ENCODE measurements at places on chromosomes 1 and 21.

DNA sequence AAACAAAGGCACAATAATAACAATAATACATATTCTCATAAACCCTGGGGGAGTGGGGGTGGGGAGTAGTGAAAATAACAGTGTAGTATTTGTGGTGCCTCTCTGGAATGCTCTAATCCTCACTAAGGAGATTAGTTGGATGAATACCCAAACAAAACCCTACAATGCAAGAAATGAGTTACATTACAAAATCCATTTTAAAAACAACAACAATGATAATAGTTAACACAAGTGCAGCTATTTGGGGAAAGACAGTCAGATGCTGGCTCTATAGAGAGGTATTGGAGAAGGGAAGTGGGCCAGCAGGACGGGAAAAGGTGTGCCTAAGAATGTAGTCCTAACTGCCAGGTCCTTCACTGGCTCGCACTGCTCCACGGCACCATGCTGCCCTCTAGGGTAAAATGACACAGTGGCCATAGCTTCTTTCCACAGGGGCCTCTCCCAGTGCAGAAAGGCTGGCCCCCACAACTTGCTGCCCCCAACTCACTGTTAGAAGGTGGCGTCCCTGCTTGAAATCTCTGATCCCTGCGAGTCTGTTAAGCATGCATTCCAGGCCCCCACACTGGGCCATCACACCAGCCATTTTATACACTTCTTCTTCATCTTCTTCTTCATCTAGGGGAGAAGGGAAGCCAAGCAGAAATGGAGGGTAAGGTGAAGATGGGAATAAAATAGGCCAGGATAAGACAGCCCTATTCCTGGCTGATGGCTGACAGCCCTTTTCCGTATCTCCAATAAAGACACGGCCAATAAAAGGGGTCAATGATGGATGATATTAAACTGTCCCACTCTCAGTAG lies 113.8 kb downstream of the UBR4 start:
- peak; percentile 61 for DNase-seq

DNA sequence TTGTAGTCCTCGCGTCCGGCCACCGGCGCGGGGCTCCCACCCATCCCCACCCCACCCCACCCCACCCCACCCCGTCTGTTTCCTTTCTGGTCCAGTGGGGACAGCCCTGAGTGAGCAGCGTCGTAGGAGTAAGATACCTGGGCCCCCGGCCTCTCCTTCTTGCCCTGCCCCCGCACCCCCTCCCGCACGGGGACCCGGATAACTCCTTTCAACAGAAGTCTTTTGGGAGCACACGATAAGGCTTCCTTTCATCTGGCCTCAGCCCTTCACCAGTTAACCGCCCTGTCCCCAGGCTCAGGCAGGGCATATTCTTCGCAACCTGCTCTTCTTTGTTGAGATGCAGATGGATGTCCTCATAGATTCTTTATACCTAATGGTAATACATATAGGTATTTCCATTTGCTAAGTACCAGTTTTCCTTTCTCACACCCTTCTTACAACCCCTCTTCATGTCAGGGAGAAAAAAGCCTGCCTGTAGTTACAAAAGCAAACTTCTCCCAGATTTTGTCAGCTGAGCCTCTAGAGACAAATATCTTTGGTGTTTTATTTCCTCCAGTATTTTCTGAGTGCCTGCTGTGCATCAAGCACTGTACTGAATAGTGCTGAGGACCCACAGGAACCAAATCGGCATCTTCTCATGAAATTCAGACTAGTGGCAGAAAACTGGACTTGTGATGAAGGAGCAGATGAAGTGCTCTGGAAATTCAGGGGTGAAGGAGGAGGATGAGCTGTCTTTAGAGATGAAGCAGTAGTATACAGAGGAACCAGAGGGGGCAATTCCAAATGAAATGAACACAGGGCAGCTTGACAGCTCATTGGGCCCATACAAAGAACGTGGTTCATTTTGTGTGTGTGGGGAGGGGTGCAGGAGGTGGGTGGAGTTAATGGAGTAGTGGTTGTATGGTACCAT lies 33.6 kb downstream of the SLC2A1 start:
- DNase-seq: peak; percentile 73

DNA sequence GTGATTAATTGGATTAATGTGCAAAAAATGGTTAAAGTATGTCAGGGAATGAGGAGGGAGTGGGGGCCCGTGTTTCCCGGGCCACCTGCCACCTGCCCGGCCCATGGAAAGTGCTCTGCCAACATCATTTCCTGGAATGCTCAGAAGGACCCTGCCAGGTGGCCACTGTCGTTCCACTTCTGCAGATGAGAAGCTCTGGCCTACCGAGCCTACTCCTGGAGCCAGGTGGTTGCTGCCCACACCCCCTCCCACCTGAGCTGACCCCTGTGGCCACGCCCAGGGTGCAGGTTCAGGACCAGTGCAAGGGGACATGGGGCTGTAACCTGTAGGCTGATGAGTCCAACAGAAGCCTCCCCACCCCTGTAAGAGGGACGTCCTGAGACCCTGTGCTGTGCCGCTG lies 99.7 kb downstream of the PRDM16 start:
- DNase-seq: no peak

- no peak for DNase-seq
Observed at GRCh38 chr1:68142036-68142435, 90.3 kb downstream of the WLS start.

- no peak for DNase-seq
Observed at GRCh38 chr1:101259744-101260148, 22.9 kb downstream of the S1PR1 start.

DNA sequence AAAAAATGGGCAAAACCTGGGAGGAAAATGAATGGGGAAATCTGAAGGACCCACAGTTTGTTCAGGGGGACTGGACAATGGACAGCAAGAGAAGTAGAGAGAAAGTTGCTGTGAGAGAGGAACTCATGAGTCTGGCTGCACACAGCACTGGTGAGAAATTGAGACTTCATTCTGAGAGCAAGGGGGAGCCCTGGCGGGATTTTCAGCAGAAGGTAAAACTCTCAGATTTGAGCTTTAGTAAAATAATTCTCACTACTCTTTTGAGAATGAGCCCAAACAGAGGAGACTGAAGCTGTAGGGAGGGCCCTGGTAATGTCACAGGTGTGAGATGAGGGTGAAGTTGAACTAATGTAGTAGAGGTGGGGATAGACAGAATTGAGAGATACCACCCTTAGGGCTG lies 438.6 kb downstream of the OMA1 start:
- no peak for DNase-seq

DNA sequence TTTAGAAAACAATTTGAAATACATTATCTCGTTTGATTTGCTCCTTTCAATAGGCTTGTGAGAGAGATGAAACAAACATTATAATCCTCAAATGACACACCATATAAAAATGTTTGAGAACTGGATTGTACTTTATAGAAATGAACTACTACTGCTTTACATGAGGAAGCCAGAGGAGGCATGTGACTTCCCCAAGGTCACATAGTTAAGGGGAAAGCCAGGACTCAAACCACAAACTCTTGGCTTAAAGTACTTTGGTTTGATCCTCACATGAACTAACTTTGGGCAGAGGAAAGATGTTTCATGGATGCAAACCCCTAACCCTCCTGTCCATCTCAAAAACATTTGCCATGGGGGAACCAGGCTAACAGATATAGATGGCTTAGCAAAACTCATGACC lies 4.7 kb downstream of the ARHGEF11 start:
- no peak for DNase-seq

GRCh38 chr1:14137411-14138134 lies 437.6 kb downstream of the PRDM2 start:
- DNase-seq: no peak

GRCh38 chr1:96843601-96844000 lies 122.0 kb downstream of the PTBP2 start:
- no peak for DNase-seq

DNA sequence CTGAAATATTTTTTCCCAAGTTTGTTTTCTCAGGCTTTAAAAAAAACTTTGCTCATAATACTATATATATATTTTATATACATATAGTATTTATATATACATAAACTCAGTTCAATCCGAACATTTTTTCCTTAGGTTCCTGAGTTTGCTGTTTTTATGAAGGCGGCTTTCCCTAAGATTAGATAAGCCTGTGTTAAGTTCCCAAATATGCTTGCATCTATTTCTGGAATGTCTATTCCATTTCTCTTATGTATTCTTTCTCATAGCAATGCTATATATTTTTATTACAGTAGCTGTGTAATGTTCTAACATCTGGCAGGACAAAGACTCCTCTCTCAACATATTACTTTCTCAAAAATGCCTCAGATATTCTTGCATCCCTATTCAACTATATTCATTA lies 45.9 kb downstream of the ADSS2 start:
- DNase-seq: no peak

DNA sequence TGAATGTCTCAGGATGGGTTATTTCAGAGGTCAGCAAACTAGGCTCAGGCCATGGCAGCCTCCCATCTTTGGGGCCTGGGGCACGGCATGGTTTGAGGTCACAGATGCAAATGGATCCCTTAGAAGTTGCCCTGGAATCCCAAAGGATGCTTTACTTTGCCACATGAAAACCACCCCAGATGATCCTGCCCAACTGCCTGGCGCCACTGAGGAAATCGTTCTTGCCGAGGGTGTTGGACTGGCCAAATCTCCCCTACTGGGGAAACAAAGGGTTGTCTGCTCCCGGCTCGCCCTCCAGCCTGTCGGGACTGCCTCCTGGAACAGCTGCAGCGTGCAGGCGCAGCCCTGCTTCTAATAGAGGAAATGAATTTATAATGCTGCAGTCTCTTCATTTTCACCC lies 173.0 kb upstream of the LMO4 start:
- DNase-seq: no peak

DNA sequence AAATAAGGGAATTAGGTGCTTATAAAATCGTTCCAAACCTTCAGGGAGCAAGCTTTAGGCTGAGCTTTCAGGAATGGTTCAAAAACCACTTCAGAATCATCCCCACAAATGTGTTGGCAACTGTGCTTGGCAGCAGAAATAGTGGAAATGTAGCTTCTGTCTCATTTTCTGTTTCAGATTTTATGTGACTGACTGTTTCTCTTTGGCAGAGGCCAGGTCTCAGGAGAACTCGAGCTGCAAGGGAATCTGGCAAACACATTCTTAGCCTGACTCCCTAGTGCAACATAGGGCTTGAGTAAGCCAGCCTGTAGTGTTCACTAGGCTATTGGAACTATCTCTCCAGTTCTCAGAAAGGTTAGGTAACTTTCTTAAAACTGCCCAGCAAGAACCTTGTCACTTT lies 128.6 kb downstream of the PLA2G4A start:
- DNase-seq: no peak

DNA sequence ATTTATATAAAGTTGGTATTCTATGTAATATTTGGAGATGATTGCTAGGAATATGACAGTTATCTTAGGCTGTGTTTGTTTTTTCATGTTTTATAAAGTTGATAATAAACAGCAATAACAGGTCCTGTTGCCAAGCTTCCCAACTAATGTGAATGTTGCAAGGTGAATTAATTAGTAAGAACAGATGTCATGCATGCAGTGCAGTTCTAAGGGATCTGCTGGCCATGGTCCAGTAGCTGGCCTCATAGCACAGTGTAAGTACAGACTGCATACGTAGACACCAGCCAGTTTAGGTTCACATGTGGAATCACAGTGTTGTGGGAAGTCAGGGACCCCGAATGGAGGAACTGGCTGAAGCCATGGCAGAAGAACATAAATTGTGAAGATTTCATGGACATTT lies 478.2 kb downstream of the NEGR1 start:
- no peak for DNase-seq

DNA sequence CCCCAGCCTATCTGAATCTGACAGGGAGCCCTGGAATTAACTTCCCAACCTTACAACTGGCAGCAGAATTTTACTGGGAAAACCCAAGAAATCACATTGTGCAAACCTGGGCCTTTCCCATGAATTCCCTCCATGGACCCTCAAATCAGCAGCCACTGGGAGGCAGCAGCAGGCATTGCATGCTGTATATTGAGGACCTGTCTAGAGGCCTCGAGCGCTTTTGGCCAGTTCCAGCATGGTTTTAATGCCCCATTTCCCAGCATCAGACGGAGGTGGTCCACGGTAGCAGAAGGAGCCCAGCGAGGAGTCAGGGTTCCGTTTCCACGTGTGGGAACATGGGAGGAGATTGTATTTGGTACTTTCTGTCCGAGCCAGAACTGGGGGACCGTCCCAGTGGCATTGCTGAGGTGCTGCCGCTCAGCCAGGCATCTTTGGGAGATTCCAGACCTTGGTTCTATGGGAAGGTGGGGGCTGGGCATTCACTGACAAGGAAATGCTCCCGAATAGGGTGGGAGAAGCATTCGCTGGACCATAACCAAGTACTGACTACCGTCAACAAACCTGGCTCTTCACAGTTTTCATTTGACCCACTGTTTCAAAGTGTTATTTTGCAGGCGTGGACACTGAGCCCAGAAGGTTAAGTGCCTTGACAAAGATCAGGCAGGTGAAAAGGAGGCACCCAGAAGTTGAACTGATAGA lies 15.9 kb downstream of the BMP8A start:
- peak; percentile 71 for DNase-seq

DNA sequence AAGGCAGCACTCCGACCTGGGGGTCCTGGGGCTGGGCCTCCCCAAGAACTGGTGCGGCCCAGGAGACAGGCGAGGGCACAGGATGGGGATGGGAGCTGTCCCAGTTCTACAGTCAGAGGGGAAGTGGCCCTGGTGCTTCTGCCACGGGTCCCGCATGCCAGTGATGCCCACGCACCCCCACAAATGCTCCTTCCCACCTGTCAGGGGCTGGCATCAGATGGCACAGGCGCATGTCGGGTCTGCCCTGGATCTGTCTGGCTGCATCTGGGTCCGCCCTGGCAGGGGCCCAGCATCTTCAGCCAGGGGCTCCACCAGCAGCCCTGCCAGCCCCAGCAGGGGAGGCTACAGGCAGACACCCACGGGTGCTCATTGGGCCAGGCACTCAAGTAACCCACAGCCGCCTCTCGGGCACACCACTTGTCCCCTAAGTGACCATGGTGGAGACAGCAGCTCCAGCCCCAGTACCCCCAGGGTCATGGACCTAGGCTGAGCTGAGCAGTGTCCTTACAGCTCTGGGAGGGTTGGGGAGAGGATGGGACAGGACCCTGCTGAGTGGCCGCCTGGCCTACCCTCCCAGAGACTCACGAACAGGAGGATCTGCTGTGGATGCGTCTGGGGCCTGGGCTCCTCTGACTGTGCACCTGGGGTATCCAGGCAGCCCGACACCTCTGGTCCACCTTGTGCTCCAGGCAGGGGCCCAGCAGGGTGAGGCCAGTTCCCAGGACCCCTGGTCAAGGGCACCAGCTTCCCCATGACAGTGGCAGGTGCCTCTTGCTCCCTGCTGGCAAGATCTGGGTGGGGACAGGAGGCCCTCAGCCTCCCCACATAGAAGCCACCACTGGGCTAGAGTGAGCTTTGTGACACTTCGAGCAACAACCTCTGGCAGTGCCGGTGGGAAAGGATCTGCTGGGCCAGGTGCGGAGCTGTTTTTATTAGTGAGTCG lies 5.4 kb downstream of the SMIM1 start:
- no peak for DNase-seq

- DNase-seq: no peak
Observed at GRCh38 chr1:7491818-7492173, 279.3 kb upstream of the VAMP3 start.

DNA sequence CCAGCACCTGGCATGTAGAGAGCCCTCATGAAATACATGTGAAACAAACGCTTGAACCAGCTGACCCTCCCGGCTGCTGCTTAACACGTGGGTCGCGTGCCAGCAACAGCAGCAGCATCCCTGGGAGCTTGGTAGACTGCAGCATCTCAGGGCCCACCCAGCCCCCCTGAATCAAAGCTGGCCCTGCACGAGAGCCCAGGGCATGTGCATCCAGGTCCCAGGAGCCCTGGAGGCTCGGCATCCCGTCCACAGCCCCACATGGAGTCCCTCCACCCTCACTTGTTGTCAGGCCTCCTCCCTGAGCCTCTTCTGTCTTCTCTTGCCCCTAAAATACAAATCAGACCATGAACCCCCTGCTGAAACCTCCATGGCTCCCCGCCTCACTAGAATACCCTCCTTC lies 123.1 kb downstream of the MATN1 start:
- no peak for DNase-seq
